COR-L47 (cell line): ENCODE measurements at places on chromosomes 12 and 14.

- DNase-seq = no peak
Measured at GRCh38 chr12:108333898-108334699, 5.0 kb downstream of the CMKLR1 start.

GRCh38 chr12:92242907-92243306, 97.3 kb upstream of the BTG1 start:
- DNase-seq = no peak

DNA sequence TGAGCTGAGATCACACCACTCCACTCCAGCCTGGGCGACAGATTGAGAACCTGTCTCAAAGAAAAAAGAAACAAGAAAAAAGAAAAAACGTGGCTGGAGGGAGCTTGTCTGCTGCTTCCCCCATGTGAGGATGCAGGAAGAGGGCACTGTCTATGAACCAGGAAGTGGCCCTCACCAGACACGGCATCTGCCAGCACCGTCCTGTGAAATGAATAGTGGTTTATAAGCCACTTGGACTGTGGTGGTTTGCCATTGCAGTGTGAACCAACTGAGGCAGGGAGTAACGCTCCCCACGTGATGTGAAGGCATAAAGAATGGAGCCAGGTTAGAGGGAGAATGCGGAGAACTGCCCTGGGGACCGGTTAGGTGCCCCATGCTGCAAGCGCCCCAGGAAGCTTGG, 4.5 kb upstream of the BRF1 start:
- no peak for DNase-seq

- no peak for DNase-seq
Measured at GRCh38 chr12:127130506-127131124, 1136.4 kb upstream of the TMEM132C start.

- DNase-seq = no peak
Measured at GRCh38 chr14:62015243-62015642, 253.0 kb downstream of the SNAPC1 start.

DNA sequence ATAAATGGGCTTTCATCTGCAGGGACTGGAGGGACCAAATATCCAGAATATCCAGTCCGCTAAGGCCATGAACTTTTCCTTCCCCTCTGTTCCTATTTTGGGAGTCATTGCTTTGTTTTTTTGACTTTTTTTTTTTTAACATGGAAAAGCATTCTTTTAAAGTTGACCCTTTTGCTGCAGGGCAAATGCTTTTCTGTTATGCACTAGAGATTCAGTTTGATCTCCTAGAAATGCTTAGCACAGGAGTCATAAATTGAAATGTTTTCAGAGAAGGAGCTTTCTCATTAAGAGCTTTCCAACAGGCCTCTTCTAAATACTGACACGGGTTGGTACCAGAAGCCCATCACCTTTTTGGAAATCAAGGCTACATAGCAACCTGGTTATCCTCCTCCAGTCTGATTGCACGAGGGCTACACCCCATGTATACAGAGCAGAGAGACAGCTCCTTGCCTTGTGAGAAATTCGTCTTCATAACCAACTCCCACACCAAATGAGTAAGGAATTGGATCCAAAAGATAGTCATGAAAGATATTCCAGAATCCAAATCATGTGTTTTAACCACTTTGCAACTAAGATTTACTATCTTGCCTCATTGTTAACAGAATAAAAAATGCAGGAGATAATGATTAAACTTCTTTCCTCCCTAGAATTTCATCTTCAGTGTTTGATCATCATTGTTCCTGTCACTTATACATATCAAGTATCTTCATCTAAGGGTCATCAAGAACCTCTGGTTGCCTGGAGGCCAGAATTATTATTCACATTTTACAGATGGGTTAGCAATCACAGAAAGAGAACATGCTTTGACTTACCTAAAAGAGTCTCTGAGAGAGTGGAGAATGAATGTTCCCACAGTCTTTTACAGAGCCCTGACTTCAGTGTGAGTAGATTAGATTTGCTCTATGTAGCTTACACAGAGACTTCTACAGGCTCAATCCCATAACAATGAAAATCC, 389.4 kb downstream of the ZFP36L1 start:
- DNase-seq = no peak

GRCh38 chr12:92566448-92567019, 136.3 kb upstream of the PLEKHG7 start:
- DNase-seq = no peak

- no peak for DNase-seq
Measured at GRCh38 chr14:92998946-92999345, 76.0 kb downstream of the CHGA start.

DNA sequence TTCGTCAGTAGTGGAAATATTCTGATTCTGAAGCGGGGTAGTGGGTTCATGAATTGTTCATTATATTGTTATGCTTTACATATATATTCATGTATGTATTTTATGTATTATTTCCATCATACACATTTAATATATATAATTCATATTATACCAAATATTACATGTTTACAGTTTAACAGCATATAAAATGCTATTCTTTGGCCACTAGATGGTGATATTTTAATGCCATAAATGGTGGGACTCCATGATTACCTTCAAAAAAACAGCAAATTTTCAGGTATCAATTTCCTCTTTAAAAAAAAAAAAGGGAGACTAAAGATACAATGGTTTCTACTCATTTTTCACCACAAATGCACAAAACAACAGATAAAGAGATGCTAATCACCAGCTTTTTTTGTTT, 41.0 kb downstream of the BDKRB1 start:
- peak; percentile 31 for DNase-seq

DNA sequence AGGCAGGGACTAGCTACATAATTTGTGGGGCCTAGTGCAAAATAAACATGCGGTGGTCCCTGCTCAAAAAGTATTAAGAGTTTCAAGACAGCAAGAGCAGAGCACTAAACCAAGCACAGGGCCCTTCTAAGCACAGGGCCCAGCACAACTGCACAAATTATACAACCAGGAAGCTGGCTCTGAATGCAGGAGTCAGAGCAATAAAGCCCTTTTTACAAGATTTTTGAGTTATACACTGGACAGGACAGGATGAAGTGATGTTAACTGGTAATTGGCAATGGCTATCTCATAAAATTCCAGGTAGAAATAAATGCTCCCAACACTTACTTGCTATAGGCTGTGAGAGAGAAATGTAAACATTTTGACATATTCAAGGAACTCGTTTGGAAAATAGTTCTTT, 86.2 kb upstream of the GPHB5 start:
- no peak for DNase-seq

- no peak for DNase-seq
Measured at GRCh38 chr12:27593266-27593665, 69.3 kb downstream of the PPFIBP1 start.

GRCh38 chr14:39614297-39614923, 182.2 kb upstream of the FBXO33 start:
- DNase-seq = no peak

- DNase-seq = no peak
Measured at GRCh38 chr14:85644211-85644610, 114.3 kb downstream of the FLRT2 start.

DNA sequence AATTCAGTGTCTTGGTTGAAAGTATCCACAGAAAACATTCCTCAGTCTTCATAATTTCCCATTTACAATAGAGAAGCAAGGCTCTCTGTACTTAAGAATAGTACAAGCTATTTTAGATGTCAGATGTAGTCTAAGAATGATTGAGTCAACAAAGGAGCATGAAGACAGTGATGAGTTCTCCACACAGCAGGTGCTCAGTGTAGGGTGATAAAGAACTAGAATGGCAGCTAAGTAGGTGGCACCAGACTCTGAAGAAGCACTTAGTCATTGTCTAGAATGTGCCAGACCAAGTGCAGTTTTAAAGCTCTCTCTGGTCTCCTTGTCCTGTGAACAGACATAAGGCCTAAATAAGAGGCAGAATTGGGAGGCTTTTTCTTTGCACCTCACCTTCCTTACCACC, 504.6 kb downstream of the NRXN3 start:
- DNase-seq = no peak

DNA sequence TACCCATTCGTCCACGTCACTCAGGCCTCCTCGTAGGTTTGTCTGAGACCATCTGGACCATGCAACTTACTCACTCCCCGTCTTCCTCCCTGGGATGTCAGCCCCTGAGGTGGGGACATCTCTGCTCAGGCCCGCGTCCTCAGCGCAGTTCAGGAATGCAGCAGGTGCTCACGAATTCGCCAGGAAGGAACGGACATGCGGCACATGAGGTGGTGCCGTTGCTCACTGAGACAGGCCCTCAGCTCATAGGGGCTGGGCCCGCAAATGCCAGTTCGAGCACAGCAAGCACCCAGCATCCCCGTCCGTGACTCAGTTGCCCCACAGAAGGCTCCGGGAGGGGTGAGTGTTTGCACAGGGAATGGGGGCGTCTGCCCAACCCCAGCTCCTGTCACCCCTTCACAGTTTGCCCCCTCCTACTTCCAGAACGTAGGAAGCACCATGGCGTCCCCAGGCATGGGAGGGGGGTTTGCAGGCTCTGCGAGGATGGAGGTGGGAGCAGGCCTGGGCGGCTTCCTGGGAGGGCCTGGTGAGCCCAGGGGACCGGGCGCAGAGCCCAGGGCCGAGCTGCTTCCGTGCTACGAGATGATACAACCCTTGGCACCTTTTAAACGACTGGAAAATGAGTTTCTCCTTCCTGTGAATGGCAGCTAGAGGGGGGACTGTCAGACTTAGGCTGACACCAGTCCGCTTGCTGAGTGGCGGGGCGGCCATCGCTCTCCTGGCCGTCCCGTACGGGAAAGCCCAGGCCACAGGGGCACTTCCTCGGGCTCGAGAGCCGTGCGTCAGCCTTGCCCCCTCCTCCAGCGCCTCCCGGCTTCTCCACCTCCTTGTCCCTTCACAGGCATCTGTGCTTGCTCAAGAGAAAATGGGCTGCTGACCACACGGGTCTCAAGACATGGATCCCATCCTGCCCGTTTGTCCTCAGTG, 6.9 kb downstream of the GALNT9 start:
- no peak for DNase-seq

- no peak for DNase-seq
Measured at GRCh38 chr12:116150001-116150400, 127.5 kb downstream of the MED13L start.

- no peak for DNase-seq
Measured at GRCh38 chr12:29346769-29347421, 34.1 kb downstream of the ERGIC2 start.

GRCh38 chr12:57889500-57889989, 43.0 kb upstream of the CTDSP2 start:
- no peak for DNase-seq

- DNase-seq = no peak
Measured at GRCh38 chr14:50109342-50109741, 7.0 kb downstream of the VCPKMT start.

DNA sequence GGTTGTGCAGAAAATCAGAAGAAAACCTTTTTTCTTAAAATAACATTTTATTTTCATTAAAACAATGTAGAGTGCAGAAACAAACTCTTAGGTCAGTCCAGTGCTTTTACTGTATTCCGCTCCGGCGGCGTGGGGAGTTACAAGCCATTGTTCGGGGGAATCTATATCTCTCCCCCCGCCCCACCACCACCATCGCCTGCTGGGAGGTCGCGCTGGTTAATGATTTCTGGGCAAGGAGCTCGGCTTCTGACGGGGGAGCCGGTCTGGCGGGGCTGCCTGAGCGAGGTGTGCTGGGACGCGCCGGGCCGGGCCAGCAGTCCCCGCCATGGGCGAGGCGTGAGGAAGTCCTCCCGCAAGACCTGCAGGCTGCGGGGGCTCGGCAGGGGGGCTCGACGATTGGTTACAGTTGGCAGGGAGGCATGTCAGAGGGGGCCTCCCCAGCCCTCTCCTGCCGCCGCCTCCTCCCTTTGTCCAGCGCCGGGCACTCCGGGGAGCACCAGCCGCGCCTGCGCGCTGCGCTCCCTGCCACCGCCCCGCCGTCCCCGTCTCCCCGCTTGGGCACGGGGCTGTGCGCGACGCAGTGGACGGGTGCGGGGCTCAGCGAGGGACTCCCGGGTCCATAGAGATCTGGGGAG, 1.0 kb upstream of the DUSP6 start:
- peak; percentile 64 for DNase-seq

DNA sequence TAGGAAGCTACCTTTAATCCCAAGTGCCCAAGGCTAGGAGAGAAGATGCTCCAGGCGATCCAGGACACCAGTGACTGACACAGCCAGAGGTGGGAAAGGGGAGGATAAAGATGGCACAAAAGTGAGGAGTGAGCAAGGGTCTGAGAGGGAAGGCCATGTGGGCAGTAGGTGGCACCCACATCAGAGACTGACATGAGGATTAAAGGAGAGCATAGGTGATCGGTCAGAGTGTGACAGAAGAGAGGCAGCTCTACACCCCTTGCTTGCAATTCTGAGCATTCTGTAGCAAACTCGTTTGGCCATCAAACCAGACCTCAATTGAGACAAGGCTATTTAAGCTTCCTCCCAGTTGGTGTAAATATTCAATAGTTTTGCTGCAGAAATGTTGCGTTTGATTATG, 724 bp upstream of the CD27 start:
- DNase-seq = no peak

DNA sequence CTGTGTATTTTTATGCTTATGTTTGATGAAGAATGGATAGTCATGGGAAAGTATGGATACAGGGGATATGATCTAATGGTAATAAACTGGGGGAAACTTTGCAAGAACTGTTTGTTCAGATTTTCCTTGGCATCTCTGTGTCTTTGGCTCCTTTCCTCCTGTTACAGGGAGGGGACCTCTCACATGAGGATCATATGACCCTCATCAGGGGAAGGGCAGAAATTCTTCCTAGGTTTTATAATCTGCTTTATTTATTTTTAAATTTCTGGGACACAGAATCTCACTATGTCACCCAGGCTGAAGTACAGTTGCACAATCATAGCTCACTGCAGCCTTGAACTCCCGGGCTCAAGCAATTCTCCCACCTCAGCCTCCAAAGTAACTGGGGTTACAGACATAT, 526.5 kb downstream of the CCER1 start:
- no peak for DNase-seq

DNA sequence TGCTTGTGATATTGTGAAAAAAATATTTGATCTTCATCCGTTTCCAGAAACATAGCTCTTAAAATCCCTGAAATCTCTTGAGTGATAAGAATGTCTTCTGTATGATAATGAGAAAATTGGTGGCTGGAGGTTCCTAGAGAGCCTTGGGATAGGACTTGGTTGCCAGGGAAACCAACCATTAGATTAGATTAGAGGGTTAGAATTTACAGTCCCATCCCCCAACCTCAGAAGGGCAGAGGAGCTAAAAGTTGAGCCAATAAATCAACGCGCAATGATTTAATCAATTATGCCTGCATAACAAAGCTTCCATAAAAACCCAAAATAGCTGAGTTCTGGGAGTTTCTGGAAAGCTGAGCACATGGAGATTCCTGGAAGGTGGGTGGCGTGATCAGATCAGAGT, 10.6 kb downstream of the SEL1L start:
- no peak for DNase-seq
